ENCODE measurements at places on chromosomes 6 and 20. TPM values are rescaled to one million over a fixed set of nuclear protein-coding genes. Genes with fewer than 3 reads are reported as not detected.

The GNAS gene
- 1,010 TPM for total RNA-seq

The ZNF311 gene
- 3.1 TPM for total RNA-seq

The EYA2 gene
- 2.2 TPM for total RNA-seq

The MEI4 gene
- not detected for total RNA-seq

The HECA gene
- 37.6 TPM for total RNA-seq

The ADGRG6 gene
- 18.4 TPM for total RNA-seq
